ENCODE measurements at places on chromosomes 4 and X.
A peak's percentile ranks its signal among the peaks of the same experiment; 100 is the strongest.

GRCh38 chr4:7132730-7133582 lies 59.4 kb upstream of the SORCS2 start:
- peak; percentile 65 for DNase-seq

DNA sequence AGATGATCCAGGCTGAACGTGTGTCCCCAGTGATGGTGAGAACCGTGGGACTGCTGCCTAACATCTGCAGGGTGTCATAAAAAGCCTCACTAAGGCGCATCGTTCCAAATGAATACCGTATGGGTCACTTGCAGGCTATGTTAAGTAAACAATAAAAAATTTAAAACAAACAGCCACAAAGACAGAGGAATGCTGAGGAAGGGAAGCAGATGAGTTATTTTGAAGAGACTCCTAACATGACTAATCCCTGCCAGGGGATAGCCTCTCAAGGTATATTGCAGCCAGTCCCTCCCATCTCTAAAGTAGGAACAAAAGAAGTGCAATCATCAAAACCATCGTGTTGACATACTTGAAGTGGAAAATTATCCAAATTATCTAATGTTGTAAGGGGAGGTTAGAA lies 83.8 kb downstream of the UNC5C start:
- no peak for DNase-seq

DNA sequence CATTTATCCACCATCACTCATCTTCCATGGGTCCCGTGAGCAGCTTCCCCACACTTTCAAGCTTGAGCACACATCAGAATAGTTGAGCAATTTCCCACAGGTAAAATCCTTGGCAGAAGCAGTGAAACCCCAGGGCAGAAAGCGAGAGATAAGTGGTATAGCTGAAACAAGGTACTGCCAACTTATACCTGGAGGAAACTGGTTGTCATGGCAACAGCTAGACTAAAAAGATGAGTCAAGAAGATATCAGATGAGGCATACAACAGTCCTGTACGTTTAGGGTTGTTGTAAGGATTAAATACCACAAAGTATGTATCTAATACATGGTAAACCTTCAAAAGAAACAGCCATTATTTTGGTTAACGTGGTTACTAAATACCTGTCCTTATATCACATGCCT lies 66.9 kb upstream of the PHOX2B start:
- DNase-seq, result no peak

DNA sequence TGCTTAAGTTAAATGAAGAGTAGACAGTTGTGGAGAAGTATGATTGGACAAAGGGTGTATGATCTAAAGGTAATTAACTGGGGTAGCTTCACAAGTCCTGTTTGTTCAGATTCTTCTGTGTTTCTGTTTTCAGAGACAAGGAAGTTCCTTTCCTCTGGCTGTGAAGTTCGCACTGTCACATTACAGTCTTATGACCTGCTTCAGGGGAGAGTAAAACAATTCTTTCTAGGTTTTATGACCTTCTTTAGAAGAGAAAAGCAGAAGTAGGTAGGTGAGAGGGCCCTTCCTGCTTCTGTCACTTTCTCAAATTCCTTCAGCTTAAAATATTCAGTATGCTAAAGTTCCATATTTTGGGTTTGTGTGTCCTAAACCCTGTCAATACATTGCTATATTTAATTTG lies 211.9 kb downstream of the SOX3 start:
- DNase-seq, result no peak

GRCh38 chr4:188432328-188432727 lies 293.1 kb downstream of the TRIML1 start:
- DNase-seq, result no peak

GRCh38 chr4:77093401-77093800 lies 17.6 kb upstream of the CCNI start:
- DNase-seq, result peak; percentile 36

DNA sequence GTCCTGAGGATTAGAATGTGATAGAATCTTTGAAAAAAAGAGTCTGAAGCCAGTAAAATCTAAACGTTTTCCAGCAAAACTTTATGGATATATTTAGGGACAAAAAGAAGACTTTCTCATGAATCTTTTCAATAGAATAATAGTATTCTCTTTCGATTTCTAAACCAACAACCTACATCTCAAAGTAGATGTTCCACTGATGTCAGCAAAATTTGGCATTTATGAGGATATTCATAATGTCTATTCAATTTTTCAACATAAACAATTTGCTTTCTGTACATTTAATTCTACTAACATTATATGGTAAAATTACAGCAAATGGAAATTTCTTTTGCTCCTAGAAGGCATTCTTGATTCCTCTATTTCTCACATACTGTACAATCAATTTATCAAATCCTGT lies 886.5 kb downstream of the CENPC start:
- DNase-seq, result no peak

DNA sequence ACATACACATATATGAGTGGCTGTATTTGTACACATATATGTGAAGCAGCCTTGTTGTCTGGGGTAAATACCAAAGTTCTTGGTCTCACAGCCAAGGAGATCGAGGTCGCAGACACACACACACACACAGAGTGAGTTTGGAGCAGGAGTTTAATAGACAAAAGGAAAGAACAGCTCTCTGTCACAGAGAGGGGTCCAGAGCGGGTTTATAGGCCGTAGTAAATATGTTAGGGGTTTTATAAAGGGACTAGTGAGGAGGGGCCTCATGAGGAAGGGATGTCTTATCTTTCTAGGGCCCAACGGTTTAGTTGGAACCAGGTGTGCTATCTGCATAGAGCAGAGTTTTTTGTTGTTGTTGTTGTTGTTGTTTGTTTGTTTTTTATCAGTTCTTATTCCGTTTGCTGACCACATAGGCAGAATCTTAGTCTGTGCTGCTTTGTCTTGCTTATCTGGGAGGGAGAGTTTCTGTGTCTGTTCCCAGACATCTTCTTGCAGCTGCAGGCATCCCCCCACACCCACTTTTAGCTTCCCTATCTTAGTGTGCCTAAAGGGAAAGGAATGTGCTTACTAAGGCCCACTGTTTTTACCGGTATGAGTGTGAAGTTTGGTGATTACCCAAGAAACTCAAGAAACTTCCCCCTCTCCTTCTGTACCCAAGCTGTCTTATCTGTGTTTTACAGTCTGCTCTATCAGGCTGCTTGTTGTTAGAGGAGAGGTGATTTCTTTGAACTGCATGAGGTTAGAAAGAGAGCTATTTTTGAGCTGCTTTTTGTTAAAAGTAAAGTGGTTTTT lies 91.9 kb downstream of the TENT5D start:
- no peak for DNase-seq

GRCh38 chrX:19743386-19743785 lies 144.0 kb downstream of the SH3KBP1 start:
- no peak for DNase-seq

DNA sequence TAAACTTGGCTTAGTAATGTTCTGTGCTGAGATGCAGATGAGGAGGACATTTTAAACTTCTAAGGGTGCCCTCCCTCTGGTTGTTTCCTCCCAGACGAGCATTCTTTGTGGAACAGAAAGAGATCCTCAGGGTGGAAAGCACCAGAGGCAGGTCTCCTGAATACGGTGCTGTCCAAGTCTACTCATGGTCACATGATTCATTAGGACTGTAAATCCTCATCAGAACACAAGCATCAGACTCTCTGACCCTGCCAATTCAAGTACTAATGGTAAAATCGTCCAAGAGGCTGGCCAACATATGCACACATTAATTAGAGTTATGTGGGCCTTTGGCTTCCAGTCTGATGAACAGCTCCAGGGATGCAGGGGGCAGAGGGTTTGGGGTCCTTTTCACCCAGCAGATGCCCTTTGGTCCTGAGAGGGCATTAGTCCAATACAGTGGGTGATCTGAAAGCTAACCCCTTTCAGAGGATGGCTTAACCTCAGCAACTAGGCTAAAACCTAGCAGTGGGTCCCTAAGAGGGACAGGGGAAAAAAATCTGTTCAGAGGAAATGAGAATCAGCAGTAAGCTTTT lies 18.2 kb downstream of the HAND2 start:
- no peak for DNase-seq

GRCh38 chrX:103101299-103102042 lies 8.5 kb upstream of the NXF3 start:
- no peak for DNase-seq

DNA sequence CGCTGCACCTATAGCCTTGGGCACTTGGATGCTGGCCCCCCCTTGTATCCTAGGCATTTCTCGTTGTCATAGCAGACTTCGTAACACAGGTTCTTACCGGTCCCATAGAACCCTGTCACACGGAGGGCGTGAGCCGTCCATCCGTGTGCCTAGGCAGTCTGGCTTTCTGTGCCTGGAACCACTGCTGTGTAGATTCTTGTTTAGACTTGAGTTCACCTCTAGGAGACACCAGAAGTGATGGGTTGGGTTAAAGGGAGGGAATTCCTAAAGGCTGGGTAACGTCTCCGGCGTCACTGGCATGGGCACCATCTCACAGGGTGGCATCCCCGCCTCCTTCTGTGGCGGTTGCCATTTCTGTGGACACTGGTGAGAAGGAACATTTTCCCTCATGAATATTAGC lies 13.5 kb upstream of the NKX1-1 start:
- no peak for DNase-seq

GRCh38 chr4:56622176-56622575 lies 58.9 kb downstream of the HOPX start:
- DNase-seq, result no peak

GRCh38 chrX:98939456-98939855 lies 1470.6 kb downstream of the PCDH19 start:
- DNase-seq, result no peak

DNA sequence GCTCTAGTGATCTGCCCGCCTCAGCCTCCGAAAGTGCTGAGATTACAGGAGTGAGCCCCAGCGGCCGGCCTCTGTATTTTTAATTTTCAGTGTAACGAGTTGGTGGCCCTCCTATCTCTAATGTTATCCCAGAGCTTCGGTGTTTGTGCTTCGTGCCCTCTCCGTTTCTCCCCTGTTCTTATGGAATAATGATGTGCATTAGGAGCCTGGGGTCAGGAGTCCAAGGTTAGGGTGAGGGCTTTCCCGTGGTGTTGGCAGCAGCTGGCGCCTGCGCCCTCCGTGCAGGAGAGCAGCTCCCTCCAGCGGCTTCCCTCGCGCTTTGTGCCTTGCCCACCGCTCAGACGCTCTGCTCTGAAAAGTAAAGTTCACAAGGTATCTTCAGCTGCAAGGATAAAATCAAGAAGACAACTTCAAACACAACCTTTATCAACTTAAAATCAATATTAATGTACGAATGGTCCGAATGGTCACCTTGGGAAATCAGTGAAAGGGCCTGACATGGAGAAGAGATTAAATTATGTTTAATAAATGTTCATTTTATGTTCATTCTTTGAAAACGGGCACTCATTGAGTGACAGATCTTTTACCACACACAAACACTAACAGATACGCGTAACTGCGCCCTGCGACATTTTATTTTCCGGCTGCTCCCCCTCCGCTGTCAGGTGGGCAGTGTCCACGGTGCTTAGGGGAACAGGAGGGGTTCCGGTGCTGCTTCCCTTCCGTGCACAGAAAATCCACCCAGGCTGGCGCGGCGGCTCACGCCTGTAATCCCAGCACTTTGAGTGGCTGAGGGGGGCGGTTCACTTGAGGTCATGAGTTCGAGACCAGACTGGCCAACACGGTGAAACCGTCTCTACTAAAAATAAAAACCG lies 62.4 kb downstream of the TRAPPC11 start:
- DNase-seq, result peak; percentile 93

DNA sequence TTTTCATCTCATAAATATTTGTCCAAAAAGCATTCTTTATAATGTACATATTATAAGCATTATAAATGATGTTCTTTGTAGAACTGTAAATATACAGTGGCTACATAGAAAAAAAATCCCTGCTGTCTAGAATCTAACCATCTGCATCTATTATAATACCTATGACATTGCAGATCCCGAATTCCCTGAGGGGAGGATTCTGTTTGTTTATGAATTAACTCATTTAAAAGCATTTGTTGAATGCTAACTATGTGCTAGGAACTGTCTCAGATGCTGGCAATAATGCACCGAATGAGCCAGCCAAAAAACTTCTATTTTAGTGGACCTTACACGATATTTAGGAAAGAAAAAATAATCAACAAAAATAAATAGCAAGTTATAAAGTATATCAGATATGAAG lies 189.6 kb downstream of the PACRGL start:
- DNase-seq, result no peak

GRCh38 chr4:100632163-100632562 lies 114.3 kb upstream of the EMCN start:
- DNase-seq, result no peak

GRCh38 chr4:3225936-3226335 lies 23.0 kb upstream of the MSANTD1 start:
- DNase-seq, result no peak

DNA sequence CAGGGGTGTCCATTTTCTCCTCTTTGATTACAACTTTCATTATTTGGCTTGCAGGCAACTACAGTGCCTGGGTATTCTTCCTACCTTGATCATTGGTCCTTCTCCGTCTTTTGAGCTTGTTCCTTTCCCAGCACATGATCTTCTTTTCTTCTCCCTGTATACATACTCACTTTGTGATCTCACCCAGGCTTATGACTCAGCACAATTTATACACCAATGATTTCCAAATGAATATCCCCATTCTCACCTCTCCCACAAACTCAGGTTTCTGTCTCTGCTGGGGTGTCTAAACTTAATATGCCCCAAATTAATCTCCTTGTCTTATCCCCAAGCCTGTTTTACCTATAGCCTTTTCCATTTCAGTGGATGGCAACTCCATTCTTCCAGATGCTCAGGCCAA lies 19.5 kb upstream of the C4orf54 start:
- no peak for DNase-seq

DNA sequence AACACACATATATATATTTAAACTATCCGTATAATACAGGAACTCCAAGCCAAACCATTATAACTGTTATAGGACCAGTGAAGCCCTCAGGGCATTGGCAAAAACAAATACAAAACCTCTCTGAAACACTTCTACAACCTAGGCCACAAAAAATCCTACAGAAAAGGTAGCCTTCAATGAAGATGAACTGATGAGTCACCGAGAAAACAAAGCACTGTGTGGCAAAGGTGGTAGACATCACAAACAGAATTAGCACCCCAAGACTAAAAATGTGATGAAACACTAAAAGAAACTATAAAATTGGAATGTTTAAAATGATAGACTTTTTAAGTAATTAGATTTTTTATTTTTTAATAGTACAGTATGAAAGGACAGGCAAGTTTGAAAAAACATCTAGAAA lies 5.5 kb upstream of the HSPA4L start:
- no peak for DNase-seq

GRCh38 chr4:47855350-47855749 lies 17.5 kb upstream of the CORIN start:
- peak; percentile 62 for DNase-seq

DNA sequence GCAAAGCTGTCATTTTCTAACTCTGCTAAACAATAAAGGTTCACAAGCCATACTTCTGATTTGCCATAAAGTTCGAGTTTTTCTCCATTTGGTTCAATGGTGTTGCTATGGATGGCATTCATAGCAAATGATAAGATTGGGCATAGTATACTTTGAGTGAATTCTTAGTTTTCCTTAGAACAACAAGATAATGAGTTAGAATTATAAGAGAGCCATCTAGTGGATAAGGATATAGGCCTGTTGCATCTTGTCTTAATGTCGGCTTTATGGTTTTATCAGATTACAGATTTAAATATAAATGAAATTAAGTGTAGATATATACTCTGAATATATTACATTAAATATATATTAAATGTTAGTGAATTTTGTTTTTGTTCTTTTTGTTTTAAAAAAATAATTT lies 644.6 kb downstream of the IL1RAPL1 start:
- DNase-seq, result peak; percentile 2

Measured in AG20443 (cell line).